ENCODE measurements at places on chromosomes 11 and 22.

- DNase-seq, result no peak
Measured at GRCh38 chr11:58688789-58689503, 42.8 kb downstream of the GLYAT start.

GRCh38 chr11:10460611-10461275 lies 5.7 kb downstream of the AMPD3 start:
- no peak for DNase-seq

DNA sequence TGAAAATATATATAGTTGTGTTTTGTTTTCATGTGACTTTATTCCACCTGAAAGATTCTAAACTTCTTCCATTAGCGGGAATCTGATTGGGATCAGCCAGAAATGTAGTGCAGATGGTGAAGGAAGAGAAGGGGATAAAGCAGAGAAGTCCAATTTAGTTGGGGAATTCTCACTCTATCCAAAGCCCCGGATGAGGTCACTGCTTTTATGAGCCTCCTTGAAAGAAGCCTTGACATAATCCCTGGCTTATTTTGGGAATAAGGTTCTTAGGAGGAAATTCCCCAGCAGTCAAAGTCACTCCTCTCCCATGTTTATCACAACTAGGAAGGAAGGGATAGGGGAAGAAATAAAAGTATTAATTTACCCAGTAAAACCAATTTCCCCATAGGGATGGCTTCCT lies 41.1 kb downstream of the OSBP start:
- no peak for DNase-seq

DNA sequence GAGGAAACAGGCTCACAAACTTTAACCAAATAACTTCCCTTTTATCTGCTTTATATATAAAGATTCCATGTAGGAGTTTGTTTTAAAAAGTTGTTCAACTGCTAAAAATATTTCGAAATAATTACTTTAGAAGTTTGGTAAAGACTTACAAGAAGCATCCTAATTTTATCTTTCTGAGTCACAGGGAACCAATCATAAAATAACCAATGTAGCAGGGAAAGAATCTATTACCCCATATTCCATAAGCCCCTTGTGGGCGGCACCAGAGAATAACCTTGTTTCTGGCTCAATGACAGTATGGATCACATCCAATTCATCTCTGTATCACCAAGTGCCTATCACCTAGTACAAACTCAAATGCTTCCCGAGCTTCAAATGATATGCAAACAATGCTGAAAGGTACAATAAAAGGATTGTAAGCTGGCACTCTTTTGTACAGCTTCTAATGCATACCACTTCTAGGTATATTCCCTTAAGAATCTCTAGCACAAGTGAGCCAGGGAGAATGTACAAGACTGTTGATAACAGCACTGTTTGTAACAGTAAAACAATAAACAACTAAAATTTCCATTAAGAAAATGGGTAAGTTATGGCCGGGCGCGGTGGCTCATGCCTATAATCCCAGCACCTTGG lies 158.4 kb downstream of the ATG16L2 start:
- no peak for DNase-seq

GRCh38 chr11:69385144-69385820 lies 91.3 kb downstream of the MYEOV start:
- no peak for DNase-seq

GRCh38 chr11:126918556-126918955 lies 82.0 kb downstream of the KIRREL3 start:
- DNase-seq, result no peak

- no peak for DNase-seq
Measured at GRCh38 chr22:42645938-42646568, 3.1 kb downstream of the CYB5R3 start.

GRCh38 chr11:75734491-75735180 lies 17.0 kb downstream of the MOGAT2 start:
- no peak for DNase-seq

Data from iPS-NIHi11 (cell line).